AG09319 (cell line): ENCODE measurements at places on chromosomes 5 and 9.

GRCh38 chr9:109906766-109907382 is 126.9 kb downstream of the PALM2AKAP2 start:
- no peak for DNase-seq

DNA sequence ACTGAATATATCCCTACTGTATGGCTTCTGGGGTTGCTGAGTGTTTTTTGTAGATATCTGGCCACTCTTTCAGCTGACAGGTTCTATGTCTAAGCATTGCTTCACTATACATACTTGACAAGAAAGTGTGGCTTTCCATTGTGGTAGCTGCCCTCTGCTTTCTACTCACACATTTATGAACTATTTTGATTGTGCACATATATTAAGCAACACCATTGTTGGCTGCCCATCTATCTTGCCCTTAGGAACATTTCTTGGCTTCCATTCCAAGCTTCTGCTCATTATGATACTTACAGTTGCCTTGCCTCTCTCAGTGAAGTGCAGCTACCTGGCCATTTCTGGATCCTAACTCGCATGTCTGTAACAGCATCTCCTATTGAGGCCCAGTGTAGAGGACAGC is 153.6 kb upstream of the MOCS2 start:
- no peak for DNase-seq

GRCh38 chr5:126926187-126926586 is 104.2 kb downstream of the MARCHF3 start:
- no peak for DNase-seq

GRCh38 chr5:111461934-111462333 is 50.4 kb downstream of the STARD4 start:
- no peak for DNase-seq

DNA sequence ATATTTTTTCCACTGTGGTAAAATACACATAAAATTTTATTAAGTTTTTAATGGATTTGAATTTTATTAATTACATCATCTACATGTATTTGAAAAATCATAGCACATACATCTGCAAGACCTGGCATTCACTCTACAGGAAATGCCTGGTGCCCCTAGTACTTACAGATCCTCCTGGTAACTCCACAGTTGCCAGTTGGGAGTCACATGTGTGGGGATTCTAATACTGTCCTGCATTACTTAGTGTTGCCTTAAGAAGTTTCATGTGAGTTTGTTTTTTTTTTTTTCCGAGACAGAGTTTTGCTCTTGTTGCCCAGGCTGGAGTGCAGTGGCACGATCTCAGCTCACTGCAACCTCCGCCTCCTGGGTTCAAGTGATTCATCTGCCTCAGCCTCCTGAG is 18.1 kb downstream of the KDM3B start:
- no peak for DNase-seq

DNA sequence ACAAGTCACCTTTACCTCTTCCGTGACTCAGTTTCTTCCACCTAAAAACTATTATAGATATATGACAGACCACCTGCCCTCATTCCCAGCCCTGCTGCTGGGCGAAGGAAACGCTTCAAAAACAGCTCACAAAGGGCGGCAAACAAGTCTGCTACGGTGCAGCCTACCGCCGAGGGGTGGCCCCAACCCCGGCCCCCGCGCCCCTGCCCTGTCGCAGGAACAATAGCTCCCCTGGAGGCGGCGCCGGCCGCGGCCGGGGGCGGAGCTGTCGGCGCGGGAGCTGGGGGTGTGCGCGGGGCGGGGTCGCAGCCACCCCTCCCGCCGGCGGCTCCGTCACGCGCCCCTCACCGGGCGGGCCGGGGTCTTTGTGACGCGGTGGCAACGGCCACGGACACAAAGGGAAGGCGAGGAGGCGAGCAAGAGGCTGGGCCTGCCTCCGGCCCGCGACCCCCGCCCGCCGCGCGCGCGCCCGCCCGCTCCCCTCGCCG is at the start of gene TMEFF1:
TMEFF1 (plus strand) TSS at position 362 of the 488 bp plus-strand sequence. CDS start 396 bp downstream, outside the sequence.
- DNase-seq: no peak

DNA sequence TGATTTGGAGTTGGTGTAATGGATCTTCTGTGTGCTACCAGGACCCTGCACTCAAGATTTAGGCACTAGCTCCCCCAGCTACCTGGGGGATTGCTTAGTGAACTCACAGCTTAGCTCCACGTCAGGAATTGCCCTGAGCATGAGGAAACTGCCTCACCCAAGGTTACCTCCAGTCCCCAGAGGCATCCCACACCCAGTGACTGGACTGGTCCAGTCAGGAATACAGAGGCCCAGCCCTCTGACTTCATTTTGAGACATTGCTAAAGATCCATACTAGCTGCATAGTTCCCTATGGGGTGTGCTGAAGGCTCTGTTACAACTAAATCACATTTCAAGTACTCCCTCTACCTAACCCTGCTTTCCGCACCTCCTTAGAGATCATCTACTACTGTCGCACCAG is 364.7 kb downstream of the EFNA5 start:
- DNase-seq: no peak

- DNase-seq: no peak
Measured at GRCh38 chr9:72362118-72362531, 2.9 kb downstream of the ZFAND5 start.

DNA sequence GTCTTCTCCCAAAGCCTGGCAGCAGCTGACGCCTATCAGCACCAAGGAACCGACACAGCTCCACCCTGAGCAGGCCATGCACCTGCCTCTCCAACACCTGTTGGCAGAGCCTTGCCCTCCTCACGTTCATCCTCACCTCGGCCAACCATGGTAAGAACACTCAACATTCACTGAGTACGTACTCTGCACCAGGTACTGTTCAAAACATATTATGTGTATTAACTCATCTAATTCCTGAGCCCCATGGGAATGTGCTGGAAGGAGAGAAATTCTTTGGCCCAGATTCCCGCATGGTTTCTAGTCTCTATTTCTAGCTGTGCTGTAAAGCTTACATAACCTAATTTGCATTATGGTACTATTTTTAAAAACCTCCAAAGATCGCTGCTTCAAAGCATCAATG is 86.1 kb downstream of the GPR21 start:
- no peak for DNase-seq

GRCh38 chr5:87302061-87302460 is 34.4 kb downstream of the RASA1 start:
- DNase-seq: no peak

- peak; percentile 12 for DNase-seq
Measured at GRCh38 chr5:141094481-141095262, at the start of gene PCDHB2. Gene PCDHB2 (plus strand): TSS chr5:141094615. CDS start chr5:141094791, 176 bp downstream.

DNA sequence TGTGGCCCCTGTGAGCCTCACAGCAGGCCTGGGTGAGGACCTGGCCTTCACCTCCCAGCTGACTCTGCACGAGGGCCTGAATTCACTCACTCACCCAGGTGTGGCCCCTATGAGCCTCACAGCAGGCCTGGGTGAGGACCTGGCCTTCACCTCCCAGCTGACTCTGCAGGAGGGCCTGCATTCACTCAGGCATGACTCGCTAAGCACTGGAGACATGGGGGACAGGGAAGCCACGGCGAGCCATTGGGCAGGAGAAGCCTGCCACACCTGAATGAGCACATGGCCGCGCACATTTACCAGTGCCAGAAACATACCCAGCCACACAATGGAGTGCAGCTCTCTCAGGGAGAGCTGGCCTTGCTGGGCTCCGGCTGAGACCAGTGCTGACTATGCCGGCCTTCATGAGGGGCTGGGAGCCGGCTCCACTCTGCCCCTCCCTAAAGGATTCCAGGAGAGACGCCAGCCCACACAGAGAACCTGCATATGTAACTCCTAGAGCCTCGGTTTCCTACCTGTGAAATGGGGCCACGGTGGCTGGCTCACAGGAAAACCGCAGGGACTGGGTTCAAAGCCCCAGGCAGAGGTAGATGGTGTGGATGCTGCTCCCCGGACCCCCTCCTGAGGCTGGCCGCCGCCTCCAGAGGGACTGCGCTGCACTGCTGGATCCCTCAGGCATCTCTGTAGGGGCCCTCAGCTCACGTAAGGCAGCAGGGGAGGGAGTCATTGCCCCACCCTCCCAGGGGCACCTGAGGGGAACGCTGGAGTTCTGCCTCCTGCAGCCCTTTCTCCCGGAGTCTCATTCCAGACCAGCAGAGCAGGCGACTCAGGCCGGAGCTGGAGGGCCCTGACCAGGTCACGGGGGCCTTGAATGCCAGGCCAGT is 7.2 kb downstream of the ADAMTS2 start:
- no peak for DNase-seq

GRCh38 chr5:95861864-95862561 is 39.5 kb upstream of the GLRX start:
- no peak for DNase-seq

GRCh38 chr5:1034421-1034905 is 25.9 kb downstream of the NKD2 start:
- no peak for DNase-seq

GRCh38 chr5:55638051-55638450 is 74.1 kb downstream of the SLC38A9 start:
- no peak for DNase-seq

GRCh38 chr5:33240558-33240957 is 200.2 kb upstream of the TARS1 start:
- DNase-seq: no peak

GRCh38 chr9:93576258-93577077 is at the start of gene PHF2:
Gene PHF2 (plus strand): TSS chr9:93576584. CDS start chr9:93576774, 190 bp downstream.
- no peak for DNase-seq

GRCh38 chr9:109520475-109521132 is 22.5 kb upstream of the PTPN3 start:
- DNase-seq: peak; percentile 41

DNA sequence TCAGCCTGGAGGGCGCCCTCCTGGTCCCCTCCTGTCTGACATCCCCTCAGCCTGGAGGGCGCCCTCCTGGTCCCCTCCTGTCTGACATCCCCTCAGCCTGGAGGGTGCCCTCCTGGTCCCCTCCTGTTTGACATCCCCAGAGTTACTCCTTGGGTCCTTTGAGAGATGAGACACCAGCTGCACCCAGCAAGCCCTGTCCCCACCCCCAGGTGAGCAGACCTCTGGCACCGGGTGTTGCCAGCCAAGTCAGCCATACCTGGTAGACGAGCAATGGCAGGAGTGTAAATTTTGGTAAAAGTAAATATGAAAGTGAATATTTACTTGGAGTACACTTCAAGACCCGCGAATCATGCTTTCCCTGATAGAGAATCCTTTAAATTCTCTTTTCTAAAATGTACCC is 25.4 kb downstream of the EXOC3 start:
- DNase-seq: no peak

GRCh38 chr5:179795049-179795862 is 1.5 kb downstream of the LTC4S start:
- no peak for DNase-seq

GRCh38 chr9:90009447-90009846 is 404.6 kb downstream of the GADD45G start:
- DNase-seq: no peak

- DNase-seq: no peak
Measured at GRCh38 chr9:85331626-85332025, 410.1 kb downstream of the AGTPBP1 start.

GRCh38 chr5:177049285-177049684 is 26.8 kb downstream of the ZNF346 start:
- DNase-seq: no peak

DNA sequence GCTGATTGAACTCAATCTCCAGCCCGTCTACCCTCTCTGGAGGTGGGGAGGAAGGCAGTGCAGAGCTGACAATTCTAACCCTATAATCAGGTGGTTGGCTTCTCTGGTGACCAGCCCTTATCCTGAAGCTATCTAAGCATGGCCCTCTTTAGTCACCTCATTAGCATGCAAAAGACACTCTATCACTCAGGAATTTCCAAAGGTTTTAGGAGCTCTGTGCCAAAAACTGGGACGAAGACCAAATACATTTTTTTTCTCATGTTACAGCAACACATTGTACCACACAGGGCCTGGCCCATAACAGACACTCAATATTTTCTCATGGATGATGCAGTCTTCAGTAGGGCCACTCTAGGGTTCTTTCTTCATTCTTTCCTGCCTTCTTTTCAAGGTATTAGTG is 118.8 kb upstream of the VLDLR start:
- DNase-seq: no peak

DNA sequence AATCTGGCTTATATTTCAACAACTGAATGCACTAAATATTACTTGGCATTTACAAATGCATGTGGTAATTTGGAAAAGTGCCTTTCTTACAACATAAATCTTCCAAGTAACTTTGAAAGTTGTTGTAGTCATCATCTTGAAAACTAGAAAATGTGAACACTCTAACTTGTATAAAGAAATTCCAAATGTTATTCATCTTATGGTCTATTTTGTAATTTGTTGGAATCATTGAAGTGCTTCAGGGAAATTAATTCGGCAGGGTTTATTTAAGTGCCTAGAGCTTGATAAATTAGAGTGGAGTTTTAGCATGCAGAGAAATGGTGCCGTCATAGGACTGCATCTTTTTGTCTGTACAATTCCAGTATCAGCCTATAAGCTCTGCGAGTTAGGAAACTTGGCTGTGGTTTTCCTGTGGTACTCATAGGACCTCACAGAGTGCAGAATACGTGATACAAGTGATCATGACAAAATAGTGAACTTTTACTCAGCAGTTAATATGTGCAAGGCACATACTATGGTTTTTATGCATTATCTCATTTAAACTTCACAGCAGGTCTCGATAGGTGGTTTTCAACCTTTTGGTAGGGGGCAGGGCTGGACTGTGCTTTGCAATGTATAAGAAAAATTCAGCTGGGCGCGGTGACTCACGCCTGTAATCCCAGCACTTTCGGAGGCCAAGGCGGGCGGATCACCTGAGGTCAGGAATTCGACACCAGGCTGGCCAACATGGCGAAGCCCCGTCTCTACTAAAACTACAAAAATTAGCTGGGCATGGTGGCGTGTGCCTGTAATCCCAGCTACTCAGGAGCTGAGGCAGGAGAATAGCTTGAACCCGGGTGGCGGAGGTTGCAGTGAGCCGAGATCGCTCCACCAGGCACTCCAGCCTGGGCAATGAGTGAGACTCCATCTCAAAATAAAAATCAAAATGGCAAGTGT is 79.6 kb downstream of the RAI14 start:
- DNase-seq: peak; percentile 56

DNA sequence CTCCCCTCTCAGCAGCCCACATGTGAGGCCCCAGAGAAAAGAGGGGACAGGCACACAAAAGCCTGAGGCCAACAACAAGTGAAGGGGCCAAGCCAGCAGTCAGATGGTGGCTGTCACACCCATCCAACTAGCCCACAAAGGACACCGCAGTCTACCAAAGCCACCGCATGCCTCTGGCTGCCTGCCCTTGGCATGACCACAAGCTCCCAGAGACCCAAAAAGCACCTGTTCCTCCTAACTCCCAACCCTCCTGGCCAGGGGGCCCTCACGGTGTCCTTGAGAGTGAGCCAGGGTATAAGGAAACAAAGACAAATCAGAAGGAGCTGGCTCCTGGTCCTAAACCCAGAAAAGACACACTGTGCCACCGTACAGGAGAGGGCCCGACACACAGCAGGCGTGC is 77.8 kb upstream of the LRRTM2 start:
- DNase-seq: no peak

- no peak for DNase-seq
Measured at GRCh38 chr9:135251996-135252760, 164.7 kb downstream of the OLFM1 start.

GRCh38 chr5:67299231-67299735 is 102.7 kb upstream of the CD180 start:
- DNase-seq: no peak
